ENCODE measurements at places on chromosomes 16 and 17.

DNA sequence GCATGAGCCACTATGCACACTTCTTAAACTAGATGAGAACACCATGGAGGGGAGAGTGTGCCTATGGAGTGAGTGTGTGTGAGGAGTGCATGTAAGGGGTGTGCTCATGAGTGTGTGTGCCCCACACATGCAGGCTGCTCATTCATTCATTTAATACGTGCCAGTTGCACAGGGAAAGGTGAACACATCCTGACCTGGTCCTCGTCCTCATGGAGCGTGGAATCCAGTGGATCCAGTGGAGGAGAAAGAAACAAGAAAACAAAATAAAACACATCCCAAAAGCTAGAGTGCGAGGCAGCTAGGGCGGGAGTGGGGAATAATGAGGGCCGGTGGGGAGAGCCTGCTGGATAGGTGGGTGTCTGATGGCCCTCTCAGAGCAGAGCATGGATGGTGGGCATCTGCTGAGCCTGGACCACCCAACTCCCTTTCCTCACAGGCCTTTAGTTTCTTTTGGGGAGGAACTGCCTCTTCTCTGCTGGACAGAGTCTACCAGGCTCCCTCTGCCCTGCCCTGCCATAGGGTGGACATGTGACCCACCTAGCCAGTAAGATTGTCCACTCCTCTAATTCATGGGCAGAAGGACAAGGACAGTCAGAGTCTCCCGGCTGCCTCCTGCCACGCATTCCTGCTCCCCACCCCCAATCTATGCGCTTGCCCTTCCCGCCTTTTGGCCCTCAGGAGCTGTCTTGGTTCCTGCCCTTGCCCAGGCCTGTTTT is 204.3 kb downstream of the RAB11FIP4 start:
- peak; percentile 20 for DNase-seq

- DNase-seq: no peak
Measured at GRCh38 chr16:13480801-13481200, 439.2 kb upstream of the ERCC4 start.

DNA sequence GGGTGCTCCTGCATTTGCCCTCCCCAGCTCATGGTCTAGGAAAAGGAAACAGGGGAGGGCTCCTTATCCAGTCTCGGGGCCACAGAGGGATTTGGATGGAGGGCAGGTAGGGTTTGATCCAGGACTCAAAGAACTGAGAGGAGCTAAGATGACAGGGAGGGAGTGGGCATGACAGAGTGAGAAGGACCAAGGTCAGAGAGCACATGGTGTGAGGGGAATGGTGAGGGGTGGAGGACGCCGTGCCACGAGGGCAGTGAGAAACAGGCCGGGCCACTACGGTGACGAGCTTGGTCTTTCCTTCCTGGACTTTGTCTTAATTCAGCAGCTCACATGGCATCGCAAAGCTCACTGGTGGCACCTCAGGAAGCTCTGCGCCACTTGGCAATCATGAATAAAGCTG is 35.2 kb downstream of the IRF8 start:
- DNase-seq: no peak

- no peak for DNase-seq
Measured at GRCh38 chr16:9850817-9851216, 331.4 kb downstream of the GRIN2A start.

GRCh38 chr17:74499992-74500391 is 31.3 kb downstream of the CD300LB start:
- DNase-seq: no peak

- DNase-seq: no peak
Measured at GRCh38 chr16:85056211-85056748, 28.7 kb downstream of the KIAA0513 start.

GRCh38 chr17:79666111-79666510 is 55.3 kb upstream of the RBFOX3 start:
- no peak for DNase-seq

DNA sequence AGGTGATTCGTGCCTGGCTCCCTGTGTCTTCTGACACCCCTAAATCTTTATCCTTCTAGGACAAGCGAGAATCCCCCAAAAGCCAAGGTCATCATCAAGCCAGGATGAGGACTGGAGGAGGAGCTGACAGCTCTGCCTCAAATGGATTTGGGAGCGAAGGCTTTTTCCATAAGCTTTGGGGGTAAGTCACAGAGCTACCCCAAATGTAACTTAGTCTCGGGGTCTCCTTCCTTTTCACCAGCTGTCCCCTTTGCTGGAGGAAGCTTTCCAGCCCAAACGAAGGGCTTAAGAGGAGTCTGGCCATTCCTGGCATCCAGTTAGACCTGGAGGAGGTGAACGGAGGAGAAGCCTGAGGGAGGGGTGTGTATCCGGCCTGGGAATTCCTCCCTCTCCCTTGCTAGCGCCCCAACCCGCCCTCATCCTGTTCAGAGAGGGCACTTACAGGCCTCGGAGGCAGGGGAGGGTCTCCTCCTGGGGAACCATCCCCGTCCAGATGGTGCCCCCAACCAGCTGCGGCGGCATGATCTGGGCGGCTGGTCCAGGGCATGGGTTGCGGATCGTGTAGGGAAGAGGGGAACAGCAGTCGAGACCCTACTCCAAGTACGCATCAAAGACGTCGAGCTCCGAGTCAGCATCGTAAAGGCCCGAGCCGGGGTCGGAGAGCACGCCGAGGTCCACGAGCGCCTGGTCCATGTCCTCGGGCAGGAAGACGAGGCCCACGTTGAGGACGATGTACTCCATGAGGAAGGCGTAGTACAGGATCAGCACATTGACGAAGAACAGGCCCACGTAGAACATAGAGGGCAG is 938 bp downstream of the DEXI start:
- DNase-seq: peak; percentile 23

GRCh38 chr17:27569884-27570577 is 61.0 kb upstream of the LGALS9 start:
- no peak for DNase-seq

- no peak for DNase-seq
Measured at GRCh38 chr16:49483251-49483650, 109.6 kb downstream of the C16orf78 start.

GRCh38 chr16:89105599-89106151 is 12.0 kb downstream of the ACSF3 start:
- DNase-seq: no peak

All from PC-3 (cell line).